ENCODE measurements at places on chromosomes 5 and 9.

GRCh38 chr5:114118511-114118910, 243.4 kb upstream of the KCNN2 start:
- DNase-seq: no peak

DNA sequence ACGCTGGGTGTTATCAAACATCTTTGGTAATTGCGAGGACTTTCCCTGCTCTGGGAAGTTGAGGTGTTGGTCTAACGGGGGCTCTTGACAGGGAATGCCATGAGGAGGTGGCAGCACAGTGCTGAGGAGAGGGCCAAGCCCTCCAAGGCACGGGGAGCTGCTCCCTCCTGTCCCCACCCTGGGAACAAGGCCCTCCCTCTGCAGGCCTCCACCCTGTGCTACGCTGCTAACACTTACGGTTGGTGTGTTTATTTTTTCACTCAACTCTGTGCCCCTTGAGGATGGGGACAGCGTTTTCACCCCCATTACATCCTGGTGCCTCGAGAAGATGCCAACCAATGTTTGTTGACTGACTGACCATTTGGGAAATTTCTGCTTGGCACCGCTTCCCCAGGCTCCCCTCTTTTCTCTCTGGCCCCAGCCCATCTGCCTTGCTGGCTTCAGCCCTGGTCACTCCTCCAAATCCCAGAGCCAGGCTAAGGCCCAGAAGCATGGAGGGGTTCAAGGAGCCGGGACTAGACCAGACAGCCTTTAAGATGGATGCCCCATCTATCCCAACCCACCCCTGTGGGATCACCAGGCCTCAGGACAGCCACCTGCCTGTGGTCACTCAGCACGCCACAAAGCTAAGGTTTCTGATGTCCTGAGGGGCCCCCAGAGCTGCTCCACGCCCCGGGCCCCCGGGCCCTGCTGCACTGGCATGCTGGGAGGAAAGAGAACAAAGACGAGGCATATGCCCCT, 125.7 kb downstream of the BARX1 start:
- no peak for DNase-seq

DNA sequence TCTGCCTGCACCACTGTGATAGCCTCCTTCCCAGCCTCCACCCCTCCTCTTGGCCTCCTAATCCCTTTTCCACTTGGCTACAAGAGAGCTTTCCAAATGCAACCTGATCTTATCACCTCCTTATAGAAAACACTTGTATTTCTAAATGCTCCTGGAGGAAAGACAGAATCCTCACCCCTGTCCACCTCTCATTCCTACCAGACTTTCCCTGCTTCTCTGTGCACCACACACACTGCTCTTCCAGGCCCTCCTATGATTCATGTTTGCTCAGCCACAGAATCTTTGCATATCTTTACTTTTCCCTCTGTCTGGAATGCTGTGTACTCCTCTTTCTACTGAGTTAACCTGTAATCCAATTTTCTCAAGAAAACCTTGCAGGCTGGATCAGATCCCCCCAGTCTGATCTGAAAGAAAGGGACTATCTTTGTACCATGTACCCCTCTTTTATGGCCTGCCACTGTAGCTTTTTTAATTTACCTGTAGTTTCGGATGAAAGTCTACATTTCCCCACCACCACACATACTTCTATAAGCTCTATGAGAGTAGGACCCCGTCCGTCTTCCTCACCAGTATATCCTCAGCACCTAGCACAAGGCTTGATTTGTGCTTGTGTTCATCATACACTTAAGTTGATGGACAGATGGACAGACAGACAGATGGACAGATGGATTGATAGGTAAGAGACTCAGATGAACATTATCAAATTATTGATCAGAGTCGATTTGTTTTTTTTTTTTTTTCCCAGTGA, 95.3 kb downstream of the GALNT10 start:
- DNase-seq: no peak

DNA sequence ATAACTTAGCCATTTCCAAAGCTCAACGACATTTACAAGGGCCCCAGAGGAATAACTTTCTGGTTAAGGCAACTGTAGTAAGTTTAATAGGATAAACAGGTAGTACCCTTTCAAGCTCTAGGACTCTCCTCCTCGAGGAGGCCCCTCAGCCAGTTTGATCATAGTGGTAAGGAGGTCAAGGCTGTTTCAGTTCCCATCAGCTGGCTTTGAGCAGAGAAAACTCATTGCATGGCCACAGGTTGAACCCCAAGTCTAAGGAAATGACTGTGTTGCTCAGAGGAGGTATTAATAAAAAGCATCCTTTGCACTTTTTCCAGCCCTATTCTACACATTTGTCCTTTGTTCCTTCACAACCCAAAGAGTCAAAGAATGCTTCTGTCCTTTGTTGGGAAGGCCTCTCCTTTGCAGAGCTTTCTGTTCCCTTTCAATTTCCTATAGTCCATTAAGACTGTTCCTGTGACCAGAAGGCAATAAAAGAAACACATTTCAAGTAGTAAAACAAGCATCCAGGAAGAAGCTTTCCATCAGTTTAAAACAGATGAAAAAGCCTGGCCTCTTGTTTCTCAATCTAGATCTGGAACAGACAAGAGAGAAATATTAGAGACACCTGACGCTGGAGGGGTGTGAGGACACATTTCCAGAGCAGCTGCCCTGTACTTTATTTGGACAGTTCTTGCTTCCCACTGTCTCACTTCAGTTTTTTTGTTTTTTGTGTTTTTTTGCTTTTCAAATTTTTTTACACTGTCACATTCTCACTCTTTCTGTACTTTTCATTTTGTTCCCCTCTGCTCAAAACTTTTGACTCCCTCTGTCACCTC, 54.1 kb downstream of the PRRC1 start:
- no peak for DNase-seq

GRCh38 chr5:33558489-33558888, 117.7 kb downstream of the TARS1 start:
- DNase-seq: no peak

DNA sequence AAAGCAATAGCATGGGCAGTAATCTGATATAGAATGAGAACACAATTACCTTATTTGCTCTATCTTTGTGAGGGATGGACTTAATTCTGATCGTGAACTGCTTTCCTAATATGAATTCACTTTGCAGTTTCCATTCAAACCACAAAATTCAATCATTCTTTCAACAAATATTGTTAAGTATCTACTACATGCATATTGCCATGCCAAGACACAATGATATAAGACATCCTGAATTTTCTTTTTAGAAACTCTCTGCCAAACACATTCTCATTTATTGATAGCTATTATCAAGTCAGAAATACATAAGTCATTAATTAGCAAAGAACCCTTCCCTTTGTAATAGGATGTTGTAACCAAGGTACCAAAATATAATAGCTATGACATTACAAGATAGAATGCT, 121.6 kb upstream of the TARS1 start:
- no peak for DNase-seq

DNA sequence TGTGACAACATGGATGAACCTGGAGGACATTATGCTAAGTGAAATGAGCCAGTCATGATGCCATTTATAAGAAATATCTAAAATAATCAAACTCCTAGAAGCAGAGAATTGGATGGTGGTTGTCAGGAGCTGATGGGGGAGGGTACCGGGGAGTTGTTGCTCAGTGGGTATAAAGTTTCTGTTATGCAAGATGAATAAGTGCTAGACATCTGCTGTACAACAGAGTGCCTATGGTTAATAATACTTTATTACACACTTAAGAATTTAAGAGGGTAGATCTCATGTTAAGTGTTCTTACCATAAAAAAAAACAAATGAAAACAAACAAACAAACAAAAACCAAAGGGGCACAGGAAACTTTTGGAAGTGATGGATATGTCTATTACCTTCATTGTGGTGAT, 13.0 kb upstream of the CCDC69 start:
- DNase-seq: no peak

DNA sequence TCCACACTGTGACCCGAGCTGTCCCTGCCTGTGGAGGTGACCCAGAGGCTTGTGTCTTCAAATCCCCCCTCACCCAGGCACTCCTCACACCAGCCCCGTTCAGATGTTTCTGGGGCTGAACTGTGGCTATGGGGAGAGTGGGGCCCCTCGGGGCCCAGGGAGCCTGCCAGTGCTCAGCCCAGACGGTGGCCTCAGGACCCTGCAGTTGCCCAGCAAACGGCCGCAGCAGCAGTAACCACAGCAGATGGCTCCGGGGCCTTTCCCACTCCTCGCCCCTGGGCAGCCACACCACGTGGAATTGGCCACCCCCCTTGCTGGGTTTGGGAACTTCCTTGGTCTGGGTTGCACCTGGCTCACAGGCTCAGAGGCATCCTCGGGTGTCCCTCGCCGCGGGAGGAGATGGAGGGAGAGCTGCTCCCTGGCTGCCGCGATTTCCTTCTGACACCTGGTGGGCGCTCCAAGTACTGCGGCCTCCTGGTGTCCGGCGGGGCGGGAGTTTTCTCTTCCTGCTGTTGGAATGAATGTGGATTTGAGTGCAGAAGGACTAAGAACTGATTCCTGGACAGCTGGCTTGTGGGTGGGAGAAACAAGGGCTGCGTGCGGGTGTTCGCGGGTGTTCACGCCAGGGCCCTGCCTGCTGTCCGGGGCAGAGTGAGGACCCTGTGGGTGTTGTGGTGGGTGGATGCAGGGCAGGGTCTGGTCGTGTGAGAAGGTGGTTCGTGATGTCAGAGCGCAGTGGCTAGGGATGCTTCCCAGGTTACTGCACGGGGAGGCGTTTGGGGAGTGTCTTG, 97.5 kb downstream of the COL5A1 start:
- peak; percentile 32 for DNase-seq

GRCh38 chr9:26437056-26437711, 455.4 kb downstream of the CAAP1 start:
- no peak for DNase-seq

- DNase-seq: no peak
These were observed 6.2 kb downstream of the UGT3A2 start for GRCh38 chr5:36060420-36060887.

GRCh38 chr5:156230887-156231286, 96.1 kb upstream of the SGCD start:
- DNase-seq: no peak

DNA sequence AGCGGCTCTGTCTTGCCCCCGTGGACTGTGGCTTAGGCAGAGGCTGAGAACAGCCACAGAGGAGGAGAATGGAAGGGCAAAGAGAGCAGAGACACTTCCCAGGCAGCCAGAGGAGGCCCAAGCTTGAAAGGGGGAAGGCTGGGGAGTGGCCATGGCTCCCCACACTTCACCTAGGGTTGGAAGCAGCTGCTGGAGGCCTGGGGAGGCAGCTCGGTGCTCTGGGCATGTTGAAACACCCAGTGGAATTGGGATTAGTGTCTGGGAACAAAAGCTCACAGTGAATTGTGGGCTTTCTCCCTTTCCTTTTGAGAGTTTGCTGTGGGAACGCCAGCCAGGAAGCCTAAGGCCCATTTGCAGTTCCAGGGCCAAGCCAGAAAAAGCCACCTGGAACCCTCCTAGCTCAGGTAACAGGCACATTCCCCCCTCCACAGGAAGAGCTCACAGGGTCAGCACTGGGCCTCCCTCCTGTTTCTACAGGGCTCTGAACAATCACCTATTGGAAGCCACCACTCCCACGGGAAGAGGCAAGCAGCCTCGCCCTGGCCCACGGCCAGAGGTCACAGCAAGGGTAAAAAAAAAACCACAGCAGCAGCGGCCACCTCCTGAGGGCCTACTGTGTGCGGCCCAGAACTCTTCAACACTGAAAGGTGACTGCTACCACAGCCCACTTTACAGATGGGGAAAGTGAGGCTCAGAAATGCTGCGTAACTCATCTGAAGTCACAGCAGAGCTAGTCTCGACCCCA, 20.2 kb downstream of the EEIG1 start:
- DNase-seq: no peak
